COLO829 (cell line): ENCODE measurements at places on chromosomes 5 and 9.

GRCh38 chr9:134555094-134555650 lies 86.4 kb upstream of the COL5A1 start:
- DNase-seq = no peak

DNA sequence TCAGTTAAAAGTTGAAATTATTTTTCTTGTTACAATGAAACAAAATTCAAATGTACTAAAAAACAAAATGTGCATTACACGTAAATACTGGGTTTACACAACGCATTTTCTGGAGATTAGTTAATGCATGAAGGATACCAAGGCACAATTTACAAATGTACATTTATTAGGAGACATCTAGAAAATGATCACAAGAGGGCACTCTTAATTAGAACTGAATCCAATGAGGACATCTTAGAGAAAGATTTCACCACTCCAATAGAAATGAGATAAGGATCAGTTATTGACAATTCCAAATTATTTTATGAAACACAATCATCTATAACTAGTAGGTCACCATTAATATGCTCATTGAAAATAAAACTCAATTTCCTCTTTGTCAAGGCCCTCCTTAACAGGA lies 36.6 kb upstream of the CDH12 start:
- DNase-seq = no peak

DNA sequence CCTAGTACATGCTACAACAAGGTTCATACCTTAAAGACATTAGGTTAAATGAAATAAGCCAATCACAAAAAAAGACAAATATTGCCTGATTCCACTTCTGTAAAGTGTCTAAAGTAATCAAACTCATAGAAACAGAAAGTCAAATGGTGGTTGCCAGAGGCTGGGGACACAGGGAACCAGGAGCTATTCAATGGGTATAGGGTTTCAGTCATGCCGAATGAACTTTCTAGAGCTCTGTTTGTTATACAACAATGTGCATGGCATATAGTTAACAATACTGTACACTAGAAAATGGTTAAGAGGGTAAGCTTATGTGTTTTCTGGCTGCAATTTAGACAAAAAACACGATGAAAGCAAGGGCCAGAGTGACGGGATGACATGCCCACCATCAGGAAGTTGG lies 70.8 kb upstream of the EGFLAM start:
- no peak for DNase-seq

GRCh38 chr5:114416254-114416653 lies 54.4 kb downstream of the KCNN2 start:
- DNase-seq = no peak

DNA sequence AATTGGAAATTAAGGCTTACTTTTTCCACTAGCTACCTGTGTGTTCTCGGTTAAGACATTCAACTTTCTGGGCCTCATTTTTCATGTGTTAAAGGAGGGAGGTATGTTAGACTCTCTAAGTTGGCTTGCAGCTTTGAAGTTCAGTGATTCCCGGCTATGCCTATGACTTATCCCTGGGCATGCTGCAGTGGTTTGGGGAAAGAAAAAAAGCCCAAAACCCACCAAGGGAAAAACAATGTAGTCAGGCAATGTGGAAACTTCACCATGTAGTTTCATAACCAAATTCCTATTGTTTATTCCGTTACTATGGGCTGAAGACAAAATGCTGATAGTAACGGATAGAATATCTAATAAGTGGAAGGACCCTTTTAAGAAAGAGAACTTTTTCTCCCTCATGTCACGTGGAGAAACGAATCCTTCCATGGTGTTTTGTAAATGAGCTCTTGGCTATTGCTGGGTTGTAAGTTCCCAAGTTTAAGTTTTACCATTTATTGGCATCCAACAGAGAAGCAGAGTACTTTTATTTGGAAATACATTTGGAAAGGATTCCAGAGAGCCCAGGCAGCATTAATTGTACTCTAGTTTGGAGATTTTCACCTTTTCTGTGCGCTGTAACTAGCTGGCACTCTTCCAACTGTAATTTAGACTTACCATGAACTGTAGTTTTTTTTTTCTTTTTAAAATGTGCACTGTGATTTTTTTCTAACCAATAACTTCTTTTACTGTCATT lies 84.9 kb upstream of the MPDZ start:
- DNase-seq = no peak

GRCh38 chr5:761059-761771 lies 23.3 kb downstream of the ZDHHC11B start:
- no peak for DNase-seq

DNA sequence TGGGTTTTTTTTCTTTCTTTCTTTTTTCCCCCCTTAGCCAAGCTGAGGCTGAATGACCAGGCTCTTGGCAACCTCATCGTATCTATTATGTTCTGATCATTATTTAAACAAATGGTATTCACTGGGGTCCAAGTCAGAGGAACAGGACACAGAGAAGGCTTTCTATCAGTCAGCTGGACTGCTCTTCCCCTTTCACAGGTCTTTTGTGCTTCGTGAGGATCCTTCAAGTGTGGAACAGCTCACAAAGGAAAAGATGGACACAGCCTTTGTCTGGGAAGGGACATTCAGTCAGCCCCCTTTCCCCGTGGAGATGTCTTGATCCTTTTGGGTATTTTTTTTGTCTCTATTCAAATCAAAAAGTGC lies 54.2 kb upstream of the DPYSL3 start:
- DNase-seq = no peak

- DNase-seq = no peak
These were observed 50.7 kb upstream of the SHB start for GRCh38 chr9:38119560-38120236.

DNA sequence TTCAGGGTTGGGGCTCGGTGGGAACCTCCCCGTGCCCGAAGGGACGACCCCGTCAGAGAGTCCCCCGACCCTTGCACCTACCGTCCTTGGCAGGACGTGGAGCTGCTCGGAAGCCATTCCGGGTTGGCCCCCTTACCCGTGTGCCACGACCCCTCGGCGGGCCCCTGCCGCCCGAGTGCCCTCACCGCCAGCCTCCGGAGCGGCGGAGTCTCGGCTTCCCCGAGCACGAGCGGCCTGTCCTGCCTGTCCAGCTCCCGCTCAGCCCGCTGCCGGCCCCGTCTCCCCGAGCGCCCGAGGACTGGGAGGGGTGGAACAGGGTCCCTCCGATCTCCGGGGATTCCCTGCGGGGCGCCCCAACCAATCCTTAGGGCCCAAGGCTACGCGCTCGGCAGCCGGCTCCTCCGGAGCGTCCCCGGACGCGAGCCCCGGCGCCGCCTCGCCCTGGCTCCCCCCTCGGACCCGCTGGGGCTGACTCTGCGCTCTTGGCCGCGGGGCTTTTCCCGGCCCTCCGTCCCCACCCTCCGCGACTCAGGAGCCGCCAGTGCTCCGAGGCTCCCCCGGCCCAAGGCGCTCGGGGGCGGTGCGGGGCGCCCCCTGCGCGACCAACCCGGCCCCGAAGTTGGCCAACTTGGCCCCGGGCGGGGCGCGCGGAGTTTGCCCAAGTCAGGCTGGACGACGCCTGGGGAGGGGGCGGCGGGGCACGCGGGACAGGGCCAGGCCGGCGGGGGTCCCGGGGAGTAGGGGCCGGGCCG lies 654 bp downstream of the ADAMTS2 start:
- no peak for DNase-seq
